A549 treated with DMSO at 1 μM for 4 hours (cell line): ENCODE measurements at places on chromosomes 3 and 15. TPM values are rescaled to one million over a fixed set of nuclear protein-coding genes. Genes with fewer than 3 reads are reported as not detected.

The TLR9 gene
- total RNA-seq = 0.06 TPM in 1 of 5 replicates, not detected in the others

The TRPM1 gene
- total RNA-seq = not detected in 5 replicates

The GUCA1C gene
- not detected in 5 replicates for total RNA-seq

The IGF2BP2 gene
- 8.0 to 12.1 TPM (median 10.3 TPM) in 5 replicates for total RNA-seq

The ANXA2 gene
- total RNA-seq = 4,682 to 5,263 TPM (median 4,737 TPM) in 5 replicates

The TGM4 gene
- total RNA-seq = 0.05 to 0.09 TPM (median 0.07 TPM) in 3 of 5 replicates, not detected in the others

The FSIP1 gene
- total RNA-seq = 0.40 to 0.73 TPM (median 0.64 TPM) in 5 replicates

The EMC7 gene
- 139 to 154 TPM (median 148 TPM) in 5 replicates for total RNA-seq

The UBE2E2 gene
- total RNA-seq = 31.0 to 40.1 TPM (median 35.0 TPM) in 5 replicates

The MYLK gene
- 12.3 to 16.6 TPM (median 15.2 TPM) in 5 replicates for total RNA-seq

The HIGD2B gene
- total RNA-seq = 0.09 TPM in 1 of 5 replicates, not detected in the others

The DUOXA2 gene
- total RNA-seq = not detected in 5 replicates

The MOBP gene
- total RNA-seq = 0.02 to 0.28 TPM (median 0.07 TPM) in 3 of 5 replicates, not detected in the others

The DPH3 gene
- 19.6 to 27.8 TPM (median 25.9 TPM) in 5 replicates for total RNA-seq

The TICRR gene
- total RNA-seq = 12.9 to 16.4 TPM (median 14.2 TPM) in 5 replicates

The PIK3CA gene
- total RNA-seq = 5.8 to 8.1 TPM (median 6.6 TPM) in 5 replicates

The ZBTB47 gene
- 6.0 to 7.4 TPM (median 6.5 TPM) in 5 replicates for total RNA-seq

The SPG21 gene
- total RNA-seq = 114 to 142 TPM (median 130 TPM) in 5 replicates

The FGD5 gene
- 0.05 to 0.15 TPM (median 0.09 TPM) in 4 of 5 replicates, not detected in the other for total RNA-seq

The GRK7 gene
- 0.02 TPM in 1 of 5 replicates, not detected in the others for total RNA-seq

The COL6A5 gene
- not detected in 5 replicates for total RNA-seq

The SCN11A gene
- 0.01 TPM in 1 of 5 replicates, not detected in the others for total RNA-seq

The ATP10A gene
- 6.1 to 7.7 TPM (median 6.8 TPM) in 5 replicates for total RNA-seq

The TERB2 gene
- not detected in 5 replicates for total RNA-seq

The ZSCAN2 gene
- 13.2 to 16.7 TPM (median 14.1 TPM) in 5 replicates for total RNA-seq
